ENCODE measurements at places on chromosomes 11 and 22. TPM values are rescaled to one million over a fixed set of nuclear protein-coding genes. Genes with fewer than 3 reads are reported as not detected.

DNA sequence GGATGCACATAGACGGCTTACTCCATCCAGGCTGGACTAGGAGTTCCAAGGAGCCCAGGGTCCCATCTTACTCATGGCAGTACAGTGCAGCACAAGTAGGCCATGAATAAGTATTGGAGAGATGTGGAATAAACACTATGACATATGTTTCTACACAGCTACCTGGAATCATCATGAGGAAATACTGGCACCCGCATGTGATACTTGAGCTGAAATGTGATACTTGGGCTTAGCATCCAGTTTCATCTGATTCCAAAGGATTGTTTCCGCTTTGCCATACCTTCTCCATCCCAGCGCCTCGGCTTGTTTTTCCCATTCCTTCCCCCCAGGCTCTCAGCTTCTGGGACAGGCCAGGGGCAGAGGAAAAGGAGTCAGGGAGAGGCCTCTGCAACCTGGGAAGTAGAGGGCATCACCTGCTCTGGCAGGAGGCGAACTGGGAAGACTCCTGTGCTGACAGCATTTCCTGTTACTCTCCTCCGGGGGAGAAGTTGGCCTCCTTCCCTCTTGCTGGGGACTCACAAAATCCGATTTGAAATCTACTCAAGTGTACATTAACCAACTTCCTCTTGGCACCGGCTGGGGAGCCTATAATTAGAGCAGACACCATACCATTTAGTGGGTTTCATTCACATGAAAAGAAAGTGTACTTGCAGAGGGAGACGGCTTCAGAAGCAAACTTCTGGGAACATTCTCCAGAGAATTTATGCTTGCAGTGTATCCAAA lies 187.8 kb downstream of the MIAT start:
- no peak for DNase-seq

Gene POTEH
- total RNA-seq = not detected

Gene SBF1
- 75.8 TPM for total RNA-seq

DNA sequence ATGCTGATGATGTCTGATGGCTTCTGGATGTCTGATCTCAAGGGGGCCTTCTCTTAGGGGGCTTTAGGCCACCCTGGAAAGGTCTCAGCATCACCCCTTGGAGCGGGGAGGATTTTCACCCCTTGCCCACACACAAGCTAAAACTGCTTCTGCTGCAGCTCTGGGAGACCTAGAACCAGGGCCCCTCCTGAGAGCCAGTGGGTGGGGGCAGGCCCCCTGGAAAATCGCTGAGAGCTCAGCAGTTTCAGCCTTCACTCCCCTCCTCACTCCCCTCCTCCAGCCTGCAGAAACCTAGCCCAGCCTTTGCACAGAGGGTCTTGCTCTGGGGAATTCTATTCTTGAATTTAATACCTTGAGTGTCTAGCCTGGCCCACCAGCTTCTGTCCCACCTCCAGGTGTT lies 17.2 kb downstream of the CD6 start:
- no peak for DNase-seq

Gene LRRC32
- 19.2 TPM for total RNA-seq

Gene UCP2
- 4.8 TPM for total RNA-seq

DNA sequence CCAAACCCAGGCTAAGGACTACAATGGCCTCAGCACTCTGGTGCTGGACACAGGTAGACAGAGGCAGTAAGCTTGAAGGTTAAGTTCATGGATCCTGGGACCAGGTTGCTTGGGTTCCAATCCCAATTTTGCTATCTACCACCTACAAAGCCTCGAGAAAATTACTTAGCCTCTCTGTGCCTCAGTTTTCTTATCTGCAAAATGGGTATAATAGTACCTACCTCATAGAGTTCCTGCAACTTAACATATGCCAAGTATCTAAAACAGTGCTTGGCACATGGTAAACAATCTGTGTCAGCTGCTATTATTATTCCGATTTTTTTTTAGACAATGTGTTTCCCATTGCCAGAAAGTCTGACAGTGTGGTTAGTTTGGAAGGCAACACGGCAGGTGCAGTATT lies 37.5 kb downstream of the SYN3 start:
- DNase-seq = no peak

All from fibroblast of lung (primary cell).